ENCODE measurements at places on chromosomes 6 and 20.

DNA sequence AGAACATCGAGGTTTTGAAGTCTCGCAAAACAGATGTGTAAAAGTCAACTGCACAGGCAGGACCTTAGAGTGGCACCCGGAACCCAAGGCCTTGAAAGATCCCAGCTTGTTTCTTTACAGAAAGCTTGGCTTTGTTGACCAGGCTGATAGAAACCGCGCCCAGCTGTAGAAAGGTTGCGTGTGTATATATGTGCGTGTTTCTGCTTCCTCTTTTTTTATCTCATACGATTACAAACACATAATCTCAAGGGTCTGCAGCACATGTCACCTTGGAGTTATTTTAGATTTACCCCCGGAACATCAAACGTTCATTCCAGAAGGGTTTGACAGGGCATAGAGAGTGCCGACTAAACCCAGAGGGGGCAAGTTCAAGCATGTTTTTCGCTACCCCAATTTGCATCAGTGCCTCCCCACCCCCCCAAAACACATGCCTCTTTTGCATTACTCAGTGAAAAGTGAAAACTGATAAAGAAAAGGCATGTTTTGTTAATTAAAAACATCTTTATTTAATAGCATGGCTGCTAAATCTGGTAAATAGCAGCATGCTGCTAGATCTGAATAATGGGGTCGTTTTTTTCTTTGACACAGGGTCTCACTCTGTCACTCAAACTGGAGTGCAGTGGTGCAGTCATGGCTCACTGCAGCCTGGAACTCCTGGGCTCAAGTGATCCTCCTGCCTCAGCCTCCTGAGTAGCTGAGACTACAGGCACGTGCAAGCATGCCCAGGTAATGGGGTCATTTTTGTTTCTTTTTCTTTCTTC, 33.2 kb upstream of the NCOA3 start:
- DNase-seq, result no peak

GRCh38 chr6:116512111-116512559, 696 bp downstream of the CALHM5 start:
- DNase-seq, result no peak

- DNase-seq, result no peak
Observed at GRCh38 chr6:18392346-18392877, 5.3 kb downstream of the RNF144B start.

DNA sequence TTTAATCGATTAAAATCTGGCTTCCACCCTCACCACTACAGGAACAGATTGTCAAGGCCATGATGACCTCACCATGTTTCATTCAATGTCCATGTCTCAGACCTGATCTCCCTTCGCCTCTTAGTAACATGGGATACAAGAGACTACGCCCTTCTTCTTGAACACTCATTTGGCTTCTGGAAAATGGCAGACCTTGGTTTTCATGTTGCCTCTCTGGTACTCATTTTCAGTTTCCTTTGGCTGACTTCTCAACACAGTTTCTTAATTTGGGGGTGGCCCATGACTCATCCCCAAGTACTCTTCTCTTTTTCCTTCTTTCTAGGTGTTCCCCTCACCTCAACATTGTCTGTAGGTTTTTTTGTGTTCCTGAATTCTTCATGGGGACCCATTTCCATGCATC, 22.7 kb downstream of the TMX4 start:
- no peak for DNase-seq

- no peak for DNase-seq
Observed at GRCh38 chr6:166774292-166774691, 147.2 kb upstream of the RPS6KA2 start.

DNA sequence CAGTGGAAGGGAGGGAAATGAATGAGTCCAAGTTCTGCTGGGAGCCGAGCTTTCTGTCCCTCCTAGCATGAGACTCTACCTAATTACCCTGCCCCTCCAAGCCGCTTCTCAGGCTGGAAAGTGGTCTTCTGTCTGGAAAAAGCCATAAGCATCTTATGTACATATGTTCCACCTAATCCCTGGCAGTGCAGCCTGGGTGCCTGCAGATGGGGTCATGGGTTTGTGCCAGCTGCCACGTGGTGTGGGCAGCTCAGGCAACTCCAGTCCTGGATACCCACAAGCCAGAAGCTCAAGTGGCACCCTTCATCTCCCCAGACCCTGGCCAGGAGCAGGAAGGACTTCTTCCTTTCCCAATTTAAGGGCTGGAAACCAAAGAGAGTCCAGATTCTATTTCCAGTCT, 253.1 kb downstream of the LY86 start:
- DNase-seq, result no peak

DNA sequence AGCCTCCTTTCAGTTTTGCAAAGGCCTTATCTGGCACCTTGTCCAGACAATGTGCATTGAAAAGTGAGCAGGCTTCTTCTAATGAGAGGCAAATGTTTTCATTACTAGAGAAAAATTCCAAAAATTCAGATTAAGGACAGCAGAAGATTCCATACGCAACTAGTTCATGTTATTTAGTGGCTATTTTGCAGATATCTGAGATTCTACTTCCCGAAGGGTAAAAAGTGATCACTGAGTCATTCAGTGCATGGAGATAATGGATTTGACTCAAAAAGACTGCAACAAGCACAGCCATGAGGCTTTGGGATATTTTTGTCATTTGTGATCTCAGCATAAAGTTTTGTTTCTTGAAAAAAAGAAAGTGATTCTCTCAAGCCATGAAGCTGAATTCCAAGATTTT, 29.9 kb downstream of the METTL24 start:
- DNase-seq, result no peak

DNA sequence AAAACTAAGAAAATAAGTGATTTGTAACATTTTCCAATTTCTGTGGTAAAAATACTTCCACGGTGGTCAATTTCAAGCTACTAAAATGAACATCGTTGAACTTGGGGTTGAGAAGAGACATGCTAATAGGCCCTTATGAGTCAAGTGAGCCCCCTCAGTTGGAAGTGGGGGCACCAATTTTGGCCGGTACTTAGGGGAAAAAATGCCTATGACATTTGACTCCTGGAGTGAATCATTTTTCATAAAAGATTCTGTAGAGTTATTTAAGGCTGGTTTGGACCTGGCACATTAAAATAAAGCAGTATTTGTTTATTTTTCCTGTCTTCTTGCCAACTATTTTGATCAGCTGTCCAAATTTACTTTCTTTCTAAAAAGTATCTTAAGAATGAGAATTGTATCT, 32.4 kb upstream of the CAP2 start:
- DNase-seq, result no peak

DNA sequence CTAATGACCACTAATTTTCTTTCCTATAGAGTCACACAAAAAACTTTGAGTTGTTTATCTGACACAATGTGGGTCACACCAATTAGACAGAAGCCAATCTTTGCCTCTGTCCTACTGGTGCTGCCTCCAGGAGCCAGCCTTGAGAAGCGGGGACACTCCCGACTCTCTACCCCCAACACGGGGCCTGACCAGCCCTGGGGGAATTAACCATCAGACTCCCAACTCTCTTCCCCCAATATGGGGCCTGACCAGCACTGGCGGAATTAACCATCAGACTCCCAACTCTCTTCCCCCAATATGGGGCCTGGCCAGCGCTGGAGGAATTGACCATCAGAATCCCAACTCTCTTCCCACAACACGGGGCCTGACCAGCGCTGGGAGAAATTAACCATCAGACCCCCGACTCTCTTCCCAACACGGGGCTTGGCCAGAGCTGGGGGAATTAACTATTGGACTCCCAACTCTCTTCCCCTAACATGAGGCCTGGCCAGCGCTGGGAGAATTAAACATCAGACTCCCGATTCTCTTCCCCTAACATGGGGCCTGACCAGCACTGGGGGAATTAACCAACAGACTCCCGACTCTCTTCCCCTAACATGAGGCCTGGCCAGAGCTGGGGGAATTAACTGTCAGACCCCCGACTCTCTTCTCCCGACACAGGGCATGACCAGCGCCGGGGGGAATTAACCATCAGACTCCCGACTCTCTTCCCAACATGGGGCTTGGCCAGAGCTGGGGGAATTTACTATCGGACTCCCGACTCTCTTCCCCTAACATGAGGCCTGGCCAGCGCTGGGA, 12.5 kb downstream of the CST7 start:
- no peak for DNase-seq
